ENCODE measurements at places on chromosomes 12 and 14. TPM values are rescaled to one million over a fixed set of nuclear protein-coding genes. Genes with fewer than 3 reads are reported as not detected.

The CRIP1 gene
- total RNA-seq = 95.7 TPM

The NOPCHAP1 gene
- total RNA-seq = 42.0 TPM

The ADAM21 gene
- total RNA-seq = 0.29 TPM

The CISTR gene
- total RNA-seq = not detected

The PGF gene
- 0.27 TPM for total RNA-seq

The FGF6 gene
- total RNA-seq = not detected

The SLC6A15 gene
- not detected for total RNA-seq

The SCNN1A gene
- 2.3 TPM for total RNA-seq

The SDSL gene
- not detected for total RNA-seq

DNA sequence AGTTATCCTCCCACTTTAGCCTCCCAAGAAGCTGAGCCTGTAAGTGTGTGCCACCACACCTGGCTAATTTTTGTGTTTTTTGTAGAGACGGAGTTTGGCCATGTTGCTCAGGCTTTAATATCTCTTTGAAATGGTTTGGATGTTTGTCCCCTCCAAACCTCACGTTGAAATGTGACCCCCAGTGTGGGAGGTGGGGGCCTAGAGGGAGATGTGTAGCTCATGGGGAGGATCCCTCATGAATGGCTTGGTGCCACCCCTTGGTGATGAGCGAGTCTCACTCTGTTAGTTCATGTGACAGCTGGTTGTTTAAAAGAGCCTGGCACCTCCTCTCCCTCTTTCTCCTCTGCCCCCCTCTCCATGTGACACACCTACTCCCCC, 23.6 kb upstream of the TTC7B start:
- H3K4me1 ChIP-seq = peaks cover 18% of the 10 kb centered on the region
- no peak for DNase-seq
- H3K36me3 ChIP-seq = no peaks in the 10 kb centered on the region
- no peak overlapping the region for H3K4me3 ChIP-seq
- peaks cover 12% of the 10 kb centered on the region for H3K27me3 ChIP-seq

GRCh38 chr14:55398679-55399078, 13.0 kb downstream of the ATG14 start:
- no peak overlapping the region for H3K27ac ChIP-seq
- peaks cover 28% of the 10 kb centered on the region for H3K4me1 ChIP-seq
- peak; percentile 10 for DNase-seq
- H3K27me3 ChIP-seq = no peaks in the 10 kb centered on the region

- peaks cover 5% of the 10 kb centered on the region for H3K36me3 ChIP-seq
- H3K4me1 ChIP-seq = peaks cover 3% of the 10 kb centered on the region
- DNase-seq = no peak
- H3K27ac ChIP-seq = no peak overlapping the region
- H3K27me3 ChIP-seq = no peaks in the 10 kb centered on the region
These were observed 194.4 kb downstream of the EFCAB11 start for GRCh38 chr14:89760086-89760485.

GRCh38 chr14:26833621-26834176, 235.9 kb upstream of the NOVA1 start:
- no peaks in the 10 kb centered on the region for H3K4me1 ChIP-seq
- no peak for DNase-seq
- H3K27ac ChIP-seq = no peak overlapping the region
- H3K27me3 ChIP-seq = no peaks in the 10 kb centered on the region
- H3K36me3 ChIP-seq = no peaks in the 10 kb centered on the region

- H3K27me3 ChIP-seq = peaks cover 7% of the 10 kb centered on the region
- H3K4me1 ChIP-seq = no peaks in the 10 kb centered on the region
- no peaks in the 10 kb centered on the region for H3K36me3 ChIP-seq
- no peak overlapping the region for H3K4me3 ChIP-seq
These were observed 124.9 kb upstream of the ATXN7L3B start for GRCh38 chr12:74412606-74413230.

- no peak for DNase-seq
- no peak overlapping the region for H3K27ac ChIP-seq
- no peak overlapping the region for H3K4me3 ChIP-seq
- H3K4me1 ChIP-seq = peaks cover 9% of the 10 kb centered on the region
- peaks cover 10% of the 10 kb centered on the region for H3K36me3 ChIP-seq
- H3K27me3 ChIP-seq = no peaks in the 10 kb centered on the region
These were observed 68.9 kb downstream of the KDM2B start for GRCh38 chr12:121511916-121512315.

GRCh38 chr14:90981636-90982035, 78.8 kb downstream of the RPS6KA5 start:
- DNase-seq = no peak
- H3K27me3 ChIP-seq = no peaks in the 10 kb centered on the region
- H3K36me3 ChIP-seq = peaks cover 11% of the 10 kb centered on the region
- no peak overlapping the region for H3K4me3 ChIP-seq

GRCh38 chr14:30527196-30527595, 31.8 kb upstream of the G2E3 start:
- DNase-seq = no peak
- no peaks in the 10 kb centered on the region for H3K27me3 ChIP-seq
- H3K27ac ChIP-seq = no peak overlapping the region
- peaks cover 5% of the 10 kb centered on the region for H3K4me1 ChIP-seq

DNA sequence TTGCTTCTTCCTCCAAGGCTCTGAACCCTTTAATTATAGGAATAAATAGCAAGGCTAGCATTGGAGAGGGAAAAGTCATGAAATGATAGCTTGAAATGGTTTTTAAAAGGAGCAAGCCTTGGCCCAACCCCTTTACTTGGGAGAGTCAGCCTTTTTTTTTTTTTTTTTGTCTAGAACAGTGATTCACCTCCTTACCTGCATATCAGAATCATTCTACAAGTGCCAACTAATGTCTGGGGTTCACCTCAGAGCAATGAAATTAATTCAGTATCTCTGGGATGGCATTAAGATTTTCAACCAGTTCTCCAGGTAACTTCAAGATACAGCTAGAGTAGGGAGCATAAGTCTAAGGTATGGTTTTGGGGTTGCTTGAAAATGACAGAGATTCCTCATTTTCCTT, 41.3 kb upstream of the TMTC2 start:
- no peak overlapping the region for H3K27ac ChIP-seq
- no peaks in the 10 kb centered on the region for H3K36me3 ChIP-seq
- no peak for DNase-seq
- no peaks in the 10 kb centered on the region for H3K27me3 ChIP-seq
- H3K4me1 ChIP-seq = peaks cover under 1% of the 10 kb centered on the region
- H3K4me3 ChIP-seq = no peak overlapping the region

GRCh38 chr12:6786416-6787094, 2.8 kb upstream of the CD4 start:
- peaks cover 3% of the 10 kb centered on the region for H3K36me3 ChIP-seq
- peak overlapping the region; percentile 14 for H3K27ac ChIP-seq
- H3K27me3 ChIP-seq = peaks cover 2% of the 10 kb centered on the region
- no peak for DNase-seq
- H3K4me3 ChIP-seq = no peak overlapping the region

DNA sequence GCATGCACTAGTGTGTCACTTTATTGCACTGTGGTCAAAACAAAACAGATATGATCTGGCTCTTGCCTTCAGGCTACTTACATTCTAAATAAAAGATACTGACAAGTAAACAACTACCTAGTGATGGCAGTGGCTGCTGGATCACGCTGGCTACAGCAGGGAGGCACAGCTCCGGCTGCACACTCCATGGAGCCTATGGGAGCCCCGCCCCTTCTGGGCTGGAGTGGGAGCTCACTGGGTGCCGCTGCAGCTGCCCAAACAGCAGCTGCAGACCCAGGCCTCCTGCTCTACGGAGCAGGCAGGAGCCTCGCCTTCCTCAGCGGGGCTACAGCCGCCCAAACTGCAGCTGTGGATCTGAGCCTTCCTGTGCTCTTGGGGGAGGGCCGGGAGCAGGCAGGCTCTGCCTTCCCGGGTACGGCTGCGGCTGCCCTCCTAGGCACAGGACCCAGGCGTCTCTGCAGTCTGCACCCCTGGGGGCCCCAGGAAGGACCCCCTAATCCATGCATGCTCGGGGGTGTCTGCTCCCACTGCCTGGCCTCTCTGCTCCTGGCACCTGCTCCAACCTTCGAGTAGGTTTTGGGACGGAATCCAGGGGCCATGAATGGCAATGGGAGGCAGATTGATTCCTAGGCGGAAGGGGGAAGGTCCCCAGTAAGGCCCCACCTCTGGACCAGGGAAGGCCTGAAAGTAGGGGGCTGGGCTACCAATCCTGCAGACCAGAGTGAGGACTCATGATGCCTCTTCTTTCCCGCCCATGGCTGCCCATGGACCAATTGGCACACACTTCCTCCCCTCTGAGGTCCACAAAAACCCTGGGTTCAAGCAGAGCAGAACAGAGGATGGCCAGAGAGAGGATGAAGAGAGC, 253.1 kb downstream of the ANO6 start:
- DNase-seq = no peak
- no peaks in the 10 kb centered on the region for H3K36me3 ChIP-seq
- no peak overlapping the region for H3K4me3 ChIP-seq

DNA sequence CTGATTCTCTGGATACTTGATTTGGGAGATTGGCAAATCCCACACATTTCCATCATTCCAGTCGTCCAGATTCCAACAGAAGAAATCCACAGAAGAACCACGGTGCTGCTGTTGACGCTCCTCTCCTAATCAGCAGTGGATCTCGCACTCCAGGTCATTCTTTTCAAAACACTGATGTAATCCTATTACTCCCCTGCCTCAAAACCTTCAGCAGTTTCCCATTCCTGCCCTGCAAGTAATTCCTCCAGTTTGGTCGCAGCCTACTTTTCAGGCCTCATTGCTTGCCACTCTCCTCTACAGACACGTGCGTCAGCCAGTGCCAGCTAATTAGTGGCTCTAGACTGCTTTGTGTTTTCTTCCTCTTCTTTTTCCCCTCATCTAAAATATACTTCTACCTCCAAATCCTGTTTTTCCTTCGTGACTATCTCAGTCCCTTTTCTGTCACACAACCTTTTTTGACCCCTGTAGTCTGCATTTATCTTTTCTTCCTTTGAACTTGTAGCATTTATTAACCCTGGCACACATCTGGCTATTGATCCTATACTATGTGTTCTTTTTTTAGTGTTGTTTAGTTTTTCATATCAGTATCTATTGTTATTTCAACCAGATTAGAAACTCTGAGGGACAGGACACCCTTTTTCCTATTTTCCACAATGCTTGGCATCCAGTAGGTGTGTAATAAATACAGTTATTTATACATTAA, 36.8 kb downstream of the PRORP start:
- no peak for DNase-seq
- peaks cover 44% of the 10 kb centered on the region for H3K4me1 ChIP-seq
- no peak overlapping the region for H3K27ac ChIP-seq
- H3K36me3 ChIP-seq = peaks cover 17% of the 10 kb centered on the region
- no peaks in the 10 kb centered on the region for H3K27me3 ChIP-seq

- no peaks in the 10 kb centered on the region for H3K36me3 ChIP-seq
- no peaks in the 10 kb centered on the region for H3K4me1 ChIP-seq
- no peak overlapping the region for H3K27ac ChIP-seq
- no peaks in the 10 kb centered on the region for H3K27me3 ChIP-seq
These were observed 160.6 kb downstream of the MYRFL start for GRCh38 chr12:69985656-69986055.

- DNase-seq = no peak
- H3K27me3 ChIP-seq = no peaks in the 10 kb centered on the region
- peaks cover under 1% of the 10 kb centered on the region for H3K36me3 ChIP-seq
- H3K4me1 ChIP-seq = peaks cover under 1% of the 10 kb centered on the region
- H3K27ac ChIP-seq = no peak overlapping the region
These were observed 109.4 kb upstream of the SSTR1 start for GRCh38 chr14:38098074-38098836.

DNA sequence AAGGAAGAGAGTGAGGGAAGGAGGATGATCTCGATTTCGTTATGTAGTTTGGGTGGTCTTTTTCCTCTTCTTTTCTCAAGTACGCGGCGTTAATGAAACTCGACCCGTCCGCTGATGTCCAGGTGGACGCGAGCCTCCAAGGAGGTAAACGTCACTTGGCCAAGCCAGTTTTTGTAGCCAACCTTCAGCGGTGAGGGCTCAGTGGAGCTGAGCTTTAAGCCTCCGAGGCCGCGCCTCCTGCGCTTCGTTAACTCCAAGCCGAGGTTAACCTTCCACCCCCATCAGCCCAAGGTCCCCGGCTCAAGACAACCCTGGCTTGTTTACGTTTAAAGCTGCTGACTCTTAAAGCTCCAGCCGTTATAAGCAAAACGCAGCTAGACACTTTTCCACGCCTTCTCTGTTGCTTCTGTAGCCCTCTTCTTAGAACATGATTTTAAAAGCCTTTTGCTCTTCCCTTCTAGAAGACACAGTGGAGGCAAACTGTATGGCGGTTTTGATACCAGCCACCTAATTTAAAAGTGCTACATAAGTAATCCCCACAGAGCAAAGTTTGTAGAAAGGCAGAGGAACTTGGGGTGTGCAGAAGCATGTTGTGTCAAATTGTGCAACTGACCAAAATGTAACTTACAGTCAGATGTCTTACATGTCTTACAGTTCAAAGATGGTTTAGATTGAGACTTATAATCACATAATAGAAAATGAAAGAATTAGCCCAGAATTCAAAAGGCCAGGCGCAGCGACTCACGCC, 923 bp upstream of the ITPR2 start:
- peak overlapping the region; percentile 95 for H3K4me3 ChIP-seq
- peak overlapping the region; percentile 86 for H3K27ac ChIP-seq
- H3K4me1 ChIP-seq = peaks cover 30% of the 10 kb centered on the region
- no peaks in the 10 kb centered on the region for H3K27me3 ChIP-seq
- H3K36me3 ChIP-seq = peaks cover 18% of the 10 kb centered on the region

DNA sequence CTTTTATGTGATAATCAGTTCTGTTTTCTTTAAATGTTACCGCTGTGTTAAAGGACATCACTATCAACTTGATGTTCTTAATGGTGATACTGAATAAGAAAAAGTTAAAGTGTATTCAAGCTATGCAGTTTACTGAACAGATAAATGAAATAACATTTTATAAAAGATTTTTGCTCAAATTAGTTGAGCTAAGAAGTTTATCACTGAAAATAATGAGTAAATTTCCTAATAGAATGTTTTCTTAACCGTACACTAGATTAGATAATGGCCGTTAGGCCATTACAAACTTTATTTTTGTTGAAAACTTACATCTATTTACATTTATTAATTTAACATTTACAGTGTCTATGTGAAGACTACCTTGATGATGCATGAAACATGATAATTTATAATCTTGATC, 25.0 kb downstream of the ATF7IP start:
- H3K36me3 ChIP-seq = peaks cover 54% of the 10 kb centered on the region
- peaks cover 68% of the 10 kb centered on the region for H3K4me1 ChIP-seq
- H3K27me3 ChIP-seq = no peaks in the 10 kb centered on the region
- peak overlapping the region; percentile 96 for H3K27ac ChIP-seq
- H3K4me3 ChIP-seq = peak overlapping the region; percentile 69

- DNase-seq = no peak
- H3K27me3 ChIP-seq = no peaks in the 10 kb centered on the region
- no peak overlapping the region for H3K27ac ChIP-seq
- H3K4me1 ChIP-seq = peaks cover 18% of the 10 kb centered on the region
These were observed 24.1 kb downstream of the KLRD1 start for GRCh38 chr12:10331642-10332239.

Measured in activated CD8-positive, alpha-beta T cell treated with anti-CD3 and anti-CD28 coated beads for 36 hours (primary cell).